ENCODE measurements at places on chromosomes 4 and X.

GRCh38 chrX:129557844-129558480 lies 17.9 kb downstream of the OCRL start:
- DNase-seq, result no peak

GRCh38 chr4:65457011-65457410 lies 213.3 kb downstream of the EPHA5 start:
- no peak for DNase-seq

DNA sequence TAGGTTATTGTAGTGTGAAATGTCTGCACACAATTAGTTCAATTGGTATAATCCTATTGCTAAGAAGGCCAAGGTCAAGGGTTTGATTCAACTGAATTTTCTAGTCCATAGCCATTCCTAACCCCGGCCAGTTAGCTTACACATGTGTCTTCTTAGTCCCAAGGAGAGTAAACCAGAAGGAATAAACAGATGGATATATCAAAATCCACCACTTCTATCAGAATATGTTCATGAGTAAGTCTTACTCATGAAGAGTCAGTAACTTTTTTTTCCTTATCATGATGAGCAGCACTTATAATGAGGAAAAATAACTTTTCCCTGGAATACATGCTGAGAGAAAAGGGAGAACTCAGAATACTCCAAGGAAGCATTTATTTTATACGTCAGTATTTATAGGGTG lies 9.5 kb downstream of the HHIP start:
- DNase-seq, result no peak

DNA sequence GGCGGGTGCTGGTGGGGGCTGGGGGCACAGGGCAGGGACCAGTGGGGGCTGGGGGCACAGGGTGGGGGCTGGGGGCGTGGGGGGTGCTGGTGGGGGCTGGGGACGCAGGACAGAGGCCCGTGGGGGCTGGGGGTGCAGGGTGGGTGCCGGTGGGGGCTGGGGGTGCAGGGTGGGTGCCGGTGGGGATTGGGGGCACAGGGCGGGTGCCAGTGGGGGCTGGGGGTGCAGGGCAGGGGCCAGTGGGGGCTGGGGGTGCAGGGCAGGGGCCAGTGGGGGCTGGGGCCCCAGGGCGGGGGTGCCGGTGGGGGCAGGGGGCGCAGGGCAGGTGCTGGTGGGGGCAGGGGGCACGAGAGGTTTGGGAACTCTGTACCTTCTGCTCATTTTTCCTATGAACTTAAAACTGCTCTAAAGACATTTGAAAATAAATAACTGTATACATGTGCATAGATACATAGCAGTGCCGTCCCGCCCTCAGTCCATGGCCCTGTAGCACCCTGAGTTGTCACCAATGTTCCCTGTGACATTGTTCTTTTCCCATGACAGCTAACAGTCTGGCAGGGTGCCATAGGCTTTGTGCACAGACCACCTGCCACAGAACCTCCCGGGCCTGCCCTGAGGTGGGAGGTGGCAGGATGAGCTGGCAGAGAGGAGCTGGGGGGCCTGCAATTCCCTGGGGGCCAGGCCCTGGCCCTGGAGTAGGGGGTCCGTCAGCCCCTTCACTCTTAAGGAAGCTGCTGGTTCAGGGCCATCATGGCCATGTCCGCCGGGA lies 35.6 kb upstream of the ADRA2C start:
- no peak for DNase-seq

GRCh38 chrX:119636419-119636818 lies 30.2 kb upstream of the NKRF start:
- DNase-seq, result no peak

DNA sequence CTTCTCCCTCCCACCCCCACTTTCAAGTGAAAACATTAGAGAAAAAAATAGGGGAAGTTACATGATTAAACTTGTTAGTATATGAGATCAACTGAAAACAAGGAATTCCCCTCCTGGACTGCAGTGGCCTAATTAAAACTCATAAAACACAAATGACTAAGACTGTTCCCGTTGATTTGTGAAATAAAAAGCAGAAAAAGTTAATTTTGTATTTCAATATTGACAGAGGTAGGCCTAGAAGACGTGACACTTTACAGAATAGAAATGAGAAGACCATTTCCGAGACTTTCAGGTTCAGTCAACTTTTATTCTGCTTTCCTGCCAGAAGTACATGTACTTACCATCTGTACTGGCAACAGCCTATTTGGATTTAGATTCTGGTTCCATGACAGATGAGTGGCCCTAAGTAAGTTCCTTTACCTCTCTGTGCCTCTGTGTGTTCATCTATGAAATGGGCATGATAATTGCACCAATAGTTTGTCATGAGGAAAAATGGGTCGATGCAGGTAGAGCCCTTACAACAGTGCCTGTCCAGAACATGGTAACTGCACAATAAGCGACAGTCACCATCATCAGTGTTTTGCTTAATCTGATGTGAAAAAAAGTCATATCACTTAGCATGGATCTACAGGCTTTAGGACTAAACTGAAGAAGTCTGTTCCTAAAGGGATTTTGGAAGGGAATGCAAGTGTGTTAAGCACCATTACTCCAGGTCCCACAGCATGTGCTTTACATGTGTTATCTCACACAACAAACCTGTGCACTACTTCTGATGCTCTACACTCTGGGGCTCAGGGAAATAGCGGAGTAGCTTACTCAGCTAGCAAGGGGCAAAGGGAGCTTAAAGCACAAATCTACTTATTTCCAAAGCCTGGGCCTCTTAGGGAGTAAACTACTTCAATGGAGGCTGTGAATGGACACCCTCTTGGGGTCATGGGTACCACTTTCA lies 562.3 kb upstream of the DIPK2B start:
- DNase-seq, result no peak

- no peak for DNase-seq
These were observed 17.7 kb upstream of the TAB3 start for GRCh38 chrX:30906726-30907125.

- DNase-seq, result no peak
These were observed 88.8 kb downstream of the BCOR start for GRCh38 chrX:40008791-40009461.

DNA sequence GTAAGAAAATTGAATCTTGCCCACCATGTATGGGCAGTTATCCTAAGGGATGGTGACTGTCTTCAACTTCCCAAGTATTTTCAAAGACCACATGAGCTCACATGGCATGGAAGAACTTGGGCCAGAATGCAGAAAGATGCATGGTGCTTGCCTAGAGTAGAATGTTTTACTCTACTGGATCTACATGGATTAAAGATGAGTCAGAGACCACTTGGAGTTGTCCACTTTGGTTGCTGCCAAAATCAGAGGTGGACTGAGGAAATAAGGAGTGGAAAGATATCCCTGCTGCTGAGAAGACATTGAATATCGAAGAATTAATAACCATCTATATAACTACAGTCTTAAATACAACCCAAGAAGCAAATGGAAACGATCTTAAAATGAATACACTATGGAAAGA lies 498.1 kb downstream of the NLGN4X start:
- no peak for DNase-seq

DNA sequence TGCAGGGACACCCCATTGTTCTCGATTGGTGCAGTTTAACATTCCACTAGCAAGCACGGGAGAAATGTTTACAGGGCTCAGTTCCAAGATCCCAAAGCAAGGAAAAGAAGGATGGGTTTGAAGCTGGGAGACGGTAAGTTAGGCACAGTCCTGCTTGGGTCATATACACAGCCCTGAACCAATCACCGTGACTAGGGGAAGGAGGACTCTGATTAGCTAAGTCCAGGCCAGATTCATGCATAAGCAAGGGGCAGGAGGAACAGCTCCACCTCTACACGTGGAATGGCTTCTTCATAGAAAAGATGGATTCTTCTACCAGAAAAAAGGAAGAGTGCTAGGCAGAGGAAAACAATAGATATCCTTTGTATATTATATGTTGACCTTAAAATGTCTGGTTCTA lies 11.0 kb upstream of the EXOC1L start:
- no peak for DNase-seq

DNA sequence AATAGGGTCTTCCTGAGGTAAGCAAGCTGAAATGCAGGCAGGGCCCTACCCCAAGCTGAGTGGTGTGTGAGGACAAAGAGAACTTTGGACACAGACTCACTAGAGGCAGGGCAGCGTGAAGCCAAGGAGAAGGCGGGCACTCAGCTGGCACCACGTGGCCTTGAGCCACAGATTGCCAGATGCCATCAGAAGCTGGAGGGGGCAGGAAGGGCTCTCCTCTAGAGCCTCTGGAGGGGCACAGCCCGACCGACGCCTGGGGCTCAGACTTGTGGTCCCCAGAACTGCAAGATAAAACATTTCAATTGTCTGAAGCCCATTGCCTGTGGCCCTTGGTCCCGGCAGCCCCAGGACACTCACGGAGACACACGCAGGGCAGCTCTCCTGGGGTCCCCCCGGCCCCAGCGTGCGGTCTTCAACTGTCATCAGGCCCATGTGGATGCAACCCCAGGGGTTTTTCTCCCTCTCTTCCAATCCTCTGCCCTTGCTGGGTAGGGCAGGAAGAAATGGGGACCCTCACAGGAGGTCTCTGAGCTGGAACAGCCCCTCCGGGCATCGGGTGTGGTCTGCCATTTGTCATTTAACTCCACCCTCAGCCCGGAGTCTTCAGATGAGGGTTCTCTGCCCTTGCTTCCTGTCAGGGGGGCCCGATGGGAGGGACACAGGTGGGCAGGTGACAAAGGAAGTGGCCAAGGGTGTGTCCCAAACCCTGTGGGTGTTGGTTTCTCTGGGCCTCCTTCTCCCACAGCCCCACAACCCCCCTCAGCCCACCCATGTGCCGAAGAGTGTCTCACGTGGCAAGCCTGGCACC lies 22.2 kb downstream of the HMX1 start:
- no peak for DNase-seq

GRCh38 chrX:68417651-68418050 lies 15.6 kb downstream of the OPHN1 start:
- DNase-seq, result no peak

GRCh38 chr4:56843421-56843899 lies 22.0 kb upstream of the SPINK2 start:
- no peak for DNase-seq

Measured in CD4-positive, CD25-positive, alpha-beta regulatory T cell (primary cell).